ENCODE measurements at places on chromosomes 1 and 21. TPM values are rescaled to one million over a fixed set of nuclear protein-coding genes. Genes with fewer than 3 reads are reported as not detected.

DNA sequence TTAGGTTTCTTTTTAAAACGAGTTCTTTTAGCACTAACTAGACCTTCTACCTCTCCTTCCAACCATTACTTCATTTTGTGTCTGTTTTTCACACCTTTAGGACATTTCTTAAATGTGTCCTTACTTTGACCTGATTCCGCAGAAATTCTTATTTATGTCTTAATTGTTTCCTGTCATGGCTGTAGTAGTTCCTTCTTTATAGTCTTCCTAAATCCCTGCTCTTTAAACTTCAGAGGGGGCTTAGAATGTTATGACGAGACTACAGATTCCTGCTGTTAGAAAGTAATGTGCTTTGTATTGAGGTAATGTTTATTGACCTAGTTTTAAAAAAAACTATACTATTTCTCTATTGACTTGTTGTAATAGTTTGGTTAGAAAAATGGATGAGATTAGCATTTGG lies 70.4 kb downstream of the HMCN1 start:
- DNase-seq: no peak

GRCh38 chr1:145716641-145717345 lies 2.5 kb upstream of the CD160 start:
- DNase-seq: no peak

GPR61 gene
- total RNA-seq: not detected

DNA sequence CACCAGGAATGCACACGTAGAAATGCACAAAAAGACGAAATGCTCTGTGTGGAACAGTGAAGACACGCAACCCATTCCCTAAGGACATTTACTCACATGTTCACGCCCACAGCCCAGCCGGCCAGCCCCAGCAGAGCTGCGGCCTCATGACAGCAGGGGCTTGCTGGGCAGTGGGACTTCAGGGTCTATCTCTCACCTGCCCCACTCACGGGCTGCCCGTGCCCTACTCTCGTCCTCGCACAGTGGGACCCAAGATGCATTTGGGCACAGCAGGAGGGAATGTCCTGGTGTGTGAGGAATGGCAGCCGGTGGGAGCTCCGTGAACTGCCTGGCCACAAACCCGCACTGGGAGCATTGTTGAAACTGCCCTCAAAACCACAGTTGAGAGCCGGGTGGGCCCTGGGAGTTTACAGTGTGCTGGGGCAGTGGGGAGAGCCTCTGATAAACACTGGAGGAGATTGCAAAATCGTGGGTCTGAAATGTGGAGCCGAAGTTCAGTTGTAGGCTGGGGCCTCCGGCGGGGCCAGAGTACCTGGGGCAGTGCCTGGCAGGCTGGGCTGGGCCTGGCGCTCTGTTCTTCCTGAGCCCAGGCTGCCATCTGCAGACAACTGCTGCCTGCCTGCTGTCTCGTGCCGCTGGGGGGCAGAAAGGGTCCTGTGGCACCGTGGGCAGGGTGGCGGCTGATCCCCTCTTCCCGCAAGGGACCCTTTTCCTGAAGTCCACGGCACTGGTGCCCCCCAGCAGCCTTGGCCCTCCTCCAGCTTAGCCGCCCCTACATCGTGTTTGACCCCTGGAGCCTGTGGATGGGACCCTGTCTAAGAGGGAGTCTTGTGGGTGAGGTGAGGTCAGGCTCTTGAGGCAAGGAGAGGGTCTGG lies 20.7 kb upstream of the POFUT2 start:
- DNase-seq: no peak

DNA sequence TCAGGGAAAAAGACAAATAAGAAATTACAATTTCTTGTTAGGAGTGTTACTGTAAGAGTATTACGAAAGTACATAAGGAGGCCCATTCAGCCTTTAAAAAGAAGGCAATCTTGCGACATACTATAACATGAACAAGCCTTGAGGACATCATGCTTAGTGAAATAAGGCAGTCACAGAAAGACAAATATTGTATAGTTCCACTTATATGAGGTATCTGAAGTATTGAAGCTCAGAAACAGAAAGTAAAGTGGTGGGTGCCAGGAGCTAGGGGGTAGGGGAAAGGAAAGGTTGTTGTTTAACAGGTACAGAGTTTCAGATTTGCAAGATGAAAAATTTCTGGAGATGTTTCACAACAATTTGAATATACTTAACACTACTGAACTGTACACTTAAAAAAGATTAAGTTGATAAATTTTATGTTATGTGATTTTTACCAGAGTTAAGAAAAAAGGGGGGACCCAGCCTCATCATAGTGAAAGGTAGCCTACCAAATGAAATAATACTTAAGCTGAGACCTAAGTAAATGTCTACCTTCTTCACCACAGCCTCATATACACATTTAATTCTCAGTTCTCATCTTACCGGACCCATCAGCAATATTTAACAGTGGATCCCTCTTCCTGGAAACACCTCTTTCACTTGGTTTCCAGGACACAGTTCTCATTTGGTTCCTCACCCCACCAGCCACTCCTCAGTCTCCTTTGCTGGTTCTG lies 19.5 kb downstream of the USP24 start:
- DNase-seq: no peak

DNA sequence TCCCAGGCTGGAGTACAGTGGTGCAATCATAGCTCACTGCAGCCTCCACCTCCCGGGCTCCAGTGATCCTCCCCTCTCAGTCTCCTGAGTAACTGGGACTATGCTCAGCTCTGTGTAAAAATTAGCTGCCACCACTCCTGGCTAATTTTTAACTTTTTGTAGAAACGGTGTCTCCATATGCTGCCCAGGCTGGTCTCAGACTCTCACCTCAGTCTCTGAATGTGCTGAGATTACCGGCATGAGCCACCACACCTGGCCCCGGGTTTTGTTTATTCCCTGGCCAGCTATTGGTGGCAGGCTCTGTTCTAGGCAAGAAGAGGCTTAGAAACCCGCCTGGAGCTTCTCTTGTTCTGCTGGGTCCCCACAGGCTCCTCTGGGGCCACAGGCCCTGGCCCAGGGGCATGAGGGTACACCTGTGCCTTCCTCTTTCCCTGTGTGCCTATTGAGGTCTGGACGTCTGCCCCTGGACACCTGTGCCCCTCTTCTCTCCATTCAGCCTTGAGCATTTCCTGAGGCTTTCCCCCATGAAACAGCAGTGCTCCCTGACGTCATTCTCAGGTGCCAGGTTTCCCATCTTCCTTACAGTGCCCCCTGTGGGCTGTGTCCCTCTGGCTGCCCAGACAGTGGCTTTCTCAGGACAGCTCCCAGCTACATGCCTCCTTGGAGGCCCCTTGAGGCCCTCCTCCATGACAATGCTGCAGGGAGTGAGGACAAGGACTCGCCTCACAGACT lies 57.5 kb downstream of the PCP4 start:
- DNase-seq: no peak

RASAL2 gene
- not detected for total RNA-seq

All from activated CD4-positive, alpha-beta memory T cell treated with anti-CD3 and anti-CD28 coated beads, Interleukin-2, amount 10 ng/mL, durations not matched to agents 7 days and 5 days (primary cell).